ENCODE measurements at places on chromosomes 5 and 9.

- DNase-seq = no peak
These were observed 20.3 kb downstream of the PAIP2 start for GRCh38 chr5:139361835-139362429.

GRCh38 chr9:38414040-38414723 lies 10.1 kb downstream of the IGFBPL1 start:
- no peak for DNase-seq

- DNase-seq = no peak
These were observed 1020.2 kb downstream of the NR2F1-AS1 start for GRCh38 chr5:92560698-92561401.

DNA sequence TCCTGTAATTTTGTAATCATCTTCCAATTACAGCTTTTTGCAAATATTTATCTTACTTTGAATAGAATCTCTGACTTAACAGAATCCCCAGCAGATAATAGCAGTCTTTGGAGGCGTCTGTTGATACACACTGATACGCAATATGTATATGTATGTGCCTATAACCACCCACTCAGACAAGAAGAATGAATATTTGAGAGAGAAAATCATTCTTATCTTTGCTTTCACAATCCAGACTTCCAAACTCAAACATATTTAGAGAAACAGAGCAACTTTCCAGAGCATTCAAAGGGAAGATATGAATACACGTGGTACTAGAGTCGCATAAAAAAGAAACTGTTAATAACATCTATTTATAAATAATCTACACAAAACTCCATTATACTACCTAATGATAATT lies 6.1 kb downstream of the RORB start:
- DNase-seq = no peak

DNA sequence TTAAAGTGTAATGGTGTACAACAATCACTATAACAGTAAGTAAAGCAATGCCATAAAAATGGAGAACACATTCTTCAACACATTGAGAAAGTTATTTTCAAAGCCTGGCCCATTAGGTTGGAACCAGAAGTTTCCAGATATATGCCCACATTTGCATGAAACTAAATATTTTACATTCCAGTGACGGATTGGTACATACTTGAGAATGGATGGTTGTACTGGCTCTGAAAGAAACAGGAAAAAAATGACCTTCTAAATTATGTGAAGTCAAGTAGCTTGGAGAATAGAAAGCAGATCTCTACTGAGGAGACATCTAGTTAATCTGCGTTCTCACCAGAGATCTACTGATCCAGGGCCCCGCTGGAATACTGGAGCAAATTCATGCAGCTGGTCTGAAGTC lies 1037.0 kb downstream of the NR2F1-AS1 start:
- no peak for DNase-seq

DNA sequence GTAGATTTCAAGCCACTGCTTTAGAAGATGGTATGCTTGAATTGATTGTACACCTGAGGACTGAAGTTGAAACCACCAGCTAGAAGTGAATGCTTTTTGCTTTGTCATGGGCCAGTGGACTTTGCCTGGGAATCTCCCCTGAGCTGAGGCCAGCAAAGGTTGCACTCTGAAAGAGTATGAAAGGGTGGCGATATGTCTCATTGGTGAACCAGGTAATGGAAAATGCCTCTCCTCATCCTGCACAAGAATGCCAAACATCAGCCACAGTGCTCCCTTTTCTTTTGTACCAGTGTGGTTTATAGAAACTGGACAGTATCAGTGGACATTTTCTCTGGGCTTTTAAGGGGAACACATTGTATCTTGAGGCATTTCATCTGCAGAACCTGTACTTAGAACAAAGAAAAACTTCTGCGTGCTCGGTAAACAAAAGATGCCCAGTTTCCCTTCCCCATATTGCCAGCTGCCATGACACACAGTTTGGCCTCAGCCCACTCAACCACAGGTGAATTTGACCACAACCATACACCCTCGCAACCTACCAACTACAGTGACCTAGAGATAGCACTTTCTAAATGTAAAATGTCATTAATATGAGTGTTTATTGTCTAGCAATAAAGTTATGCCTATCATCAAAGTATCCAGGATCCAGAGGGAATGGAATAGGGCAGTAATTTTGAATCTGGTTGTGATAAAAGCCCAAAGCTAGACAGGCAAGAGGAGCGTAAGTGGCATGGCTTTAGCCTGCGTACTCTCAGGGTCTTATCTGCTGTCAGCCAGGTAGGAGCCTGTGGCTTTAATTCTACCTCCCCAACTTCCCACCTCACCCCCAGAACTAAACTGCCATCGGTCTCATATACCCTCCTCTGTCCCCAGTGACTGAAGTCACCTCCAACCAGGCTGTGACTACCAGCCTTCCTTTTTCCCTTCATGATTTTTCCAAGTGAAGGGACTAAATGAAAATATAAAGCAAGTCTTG lies 79.5 kb upstream of the LHFPL2 start:
- DNase-seq = no peak

- DNase-seq = no peak
These were observed 192.7 kb downstream of the VPS13A start for GRCh38 chr9:77370064-77370463.

DNA sequence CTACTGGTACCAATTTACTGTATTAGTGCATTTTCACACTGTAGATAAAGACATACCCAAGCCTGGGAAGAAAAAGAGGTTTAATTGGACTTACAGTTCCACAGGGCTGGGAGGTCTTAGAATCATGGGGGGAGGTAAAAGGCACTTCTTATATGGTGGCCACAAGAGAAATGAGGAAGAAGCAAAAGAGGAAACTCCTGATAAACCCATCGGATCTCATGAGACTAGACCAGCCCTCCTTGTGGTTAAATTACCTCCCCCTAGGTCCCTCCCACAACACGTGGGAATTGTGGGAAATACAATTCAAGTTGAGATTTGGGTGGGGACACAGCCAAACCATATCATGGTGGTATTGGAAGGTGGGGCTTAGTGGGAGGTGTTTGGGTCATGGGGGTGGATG lies 56.5 kb upstream of the SPDL1 start:
- peak; percentile 50 for DNase-seq

GRCh38 chr9:89933578-89933977 lies 328.8 kb downstream of the GADD45G start:
- DNase-seq = no peak

GRCh38 chr5:76942581-76942980 lies 10.3 kb upstream of the CRHBP start:
- DNase-seq = no peak

- DNase-seq = no peak
These were observed 239.4 kb downstream of the NSG2 start for GRCh38 chr5:174284873-174285272.

GRCh38 chr9:36748322-36748899 lies 175.7 kb downstream of the MELK start:
- DNase-seq = peak; percentile 52

- no peak for DNase-seq
These were observed 98.2 kb downstream of the NNT start for GRCh38 chr5:43701227-43701626.

DNA sequence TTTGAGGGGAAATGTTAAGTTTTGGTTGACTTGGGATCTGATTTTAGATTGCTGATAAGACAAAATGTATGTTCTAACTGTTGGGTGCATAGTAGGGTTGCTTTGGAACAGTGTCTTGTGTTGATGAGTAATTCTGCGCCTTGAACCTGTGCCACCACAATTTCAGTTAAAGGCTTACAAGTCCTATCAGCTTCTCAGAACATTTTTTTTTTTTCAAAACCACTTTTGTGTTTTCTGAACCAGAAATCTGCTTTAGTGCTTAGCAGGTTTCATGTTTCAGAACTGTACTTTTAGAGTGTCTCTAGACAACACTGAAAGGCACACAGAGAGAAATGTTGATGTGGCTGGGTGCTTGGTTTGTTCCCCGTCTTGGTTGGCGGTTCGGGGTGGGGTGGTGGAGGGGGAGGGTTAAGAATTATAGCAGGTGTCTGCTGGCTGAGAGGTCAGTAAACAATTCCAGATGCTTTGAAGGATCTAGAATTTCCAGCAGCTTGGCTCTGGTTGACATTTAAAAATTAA lies 84.6 kb downstream of the ANKRD55 start:
- no peak for DNase-seq

DNA sequence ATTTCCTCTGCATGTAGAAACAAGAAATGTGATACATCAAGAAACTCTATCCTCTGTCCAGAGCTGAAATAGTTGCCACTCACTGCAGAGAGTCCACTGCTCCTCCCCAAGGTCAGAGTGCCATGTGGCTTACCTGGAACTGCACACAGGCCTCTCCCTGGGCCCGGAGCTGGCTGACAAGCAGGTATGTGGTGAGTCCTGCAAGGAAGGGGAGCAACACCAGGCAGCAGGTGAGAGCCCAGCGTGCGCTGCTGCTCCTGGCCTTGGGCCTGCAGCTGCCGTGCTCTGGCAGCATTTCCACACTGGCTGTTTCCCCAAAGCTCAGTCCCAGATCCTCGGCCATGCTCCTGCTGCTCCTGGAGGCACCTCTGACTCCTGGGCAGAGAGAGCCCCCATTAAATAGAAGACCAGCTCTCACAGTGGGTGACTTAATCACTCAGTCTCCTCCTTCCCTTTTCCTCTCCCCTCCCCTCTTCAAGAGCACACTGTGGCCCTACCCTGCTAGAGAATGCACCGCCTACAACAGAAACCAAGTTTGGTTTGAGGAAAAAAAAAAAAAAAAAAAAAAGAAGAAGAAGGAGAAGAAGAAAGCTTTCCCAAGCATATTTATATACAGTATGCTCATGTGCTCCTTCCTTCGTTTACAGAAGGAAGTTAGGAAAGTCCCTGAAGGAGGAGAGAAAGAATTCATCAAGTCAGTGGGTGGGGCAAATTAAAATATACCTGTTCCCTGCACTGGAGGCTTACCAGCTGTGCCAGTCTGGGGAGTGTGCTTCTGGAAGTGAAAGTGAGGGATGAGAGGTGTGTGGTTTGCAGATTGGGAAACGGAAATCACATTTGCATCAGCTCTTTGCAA lies at the start of gene TNFSF15:
Gene TNFSF15 (minus strand): TSS at position 370 of the 856 bp plus-strand sequence. CDS start 27 bp downstream, at position 343.
- DNase-seq = peak; percentile 3

DNA sequence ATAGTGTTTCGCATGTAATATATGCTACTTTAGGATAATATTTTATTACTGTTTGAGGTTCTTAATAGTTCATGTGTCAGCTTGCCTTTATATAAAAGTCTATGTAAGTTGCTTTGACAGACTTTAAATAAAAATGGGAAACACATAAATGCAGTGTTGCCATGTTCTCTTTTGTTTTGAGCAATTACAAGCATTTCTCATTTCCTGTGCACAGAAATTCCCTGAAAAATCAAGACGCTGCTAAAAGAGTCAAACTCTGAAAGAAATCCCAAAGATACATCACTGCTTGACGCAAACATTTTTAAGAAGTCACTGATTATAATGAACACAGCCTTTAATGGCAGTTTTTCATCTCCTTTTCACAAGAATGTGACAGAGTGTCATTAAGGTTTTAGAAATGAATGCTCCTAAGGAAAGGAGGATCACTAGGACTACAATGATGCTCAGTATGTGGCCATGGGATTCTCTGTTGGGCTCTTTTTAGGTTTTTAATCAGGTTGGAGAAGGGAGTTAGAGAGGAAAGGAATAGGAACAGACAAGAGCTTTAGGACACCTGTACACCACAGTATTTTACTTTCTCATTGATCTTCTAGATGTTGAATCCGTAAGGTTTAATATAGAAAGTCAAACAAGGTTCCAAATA lies 29.4 kb downstream of the ZCCHC7 start:
- DNase-seq = no peak

GRCh38 chr5:172177176-172177575 lies 10.8 kb downstream of the STK10 start:
- DNase-seq = no peak

DNA sequence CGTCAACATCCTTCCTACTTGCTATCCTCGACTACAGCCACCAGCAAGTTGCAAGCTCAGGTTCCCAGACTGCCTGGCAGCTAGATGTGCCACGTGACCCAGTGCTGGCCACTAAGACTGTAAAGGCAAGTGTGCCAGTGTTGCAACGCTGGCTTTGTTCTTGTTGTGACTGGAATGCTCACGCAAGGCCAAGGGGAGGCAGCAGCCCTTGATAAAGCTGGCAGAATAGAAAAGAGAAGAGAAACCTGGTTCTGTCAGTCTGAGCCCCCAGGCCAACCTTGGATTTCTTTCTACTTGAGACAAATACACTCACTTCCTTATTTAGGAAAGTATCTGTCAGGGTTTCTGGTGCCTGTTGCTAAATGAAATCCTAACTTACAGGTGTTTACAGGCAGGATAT lies 113.0 kb downstream of the KLHL3 start:
- DNase-seq = peak; percentile 22

- DNase-seq = peak; percentile 46
These were observed 128.8 kb downstream of the NR2F1-AS1 start for GRCh38 chr5:93452255-93452654.

DNA sequence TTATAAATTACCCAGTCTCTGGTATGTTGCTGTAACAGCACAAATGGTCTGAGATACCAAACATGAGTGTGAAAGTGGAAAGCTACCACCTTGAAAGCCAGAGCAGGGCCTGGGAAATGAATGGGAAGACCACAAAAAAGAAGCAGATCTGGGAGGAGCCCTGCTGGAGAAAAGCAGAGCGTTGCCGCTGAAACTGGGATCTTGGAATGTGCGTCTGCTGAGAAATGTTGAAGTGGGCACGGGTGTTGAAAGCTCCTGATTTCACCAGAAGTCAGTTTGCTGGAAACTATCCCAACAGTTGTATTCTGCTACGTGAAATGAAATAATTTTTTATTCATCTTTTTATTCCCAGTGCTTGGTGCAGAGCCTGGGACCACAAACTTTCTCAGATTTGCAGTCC lies 40.0 kb downstream of the NUDT12 start:
- no peak for DNase-seq

DNA sequence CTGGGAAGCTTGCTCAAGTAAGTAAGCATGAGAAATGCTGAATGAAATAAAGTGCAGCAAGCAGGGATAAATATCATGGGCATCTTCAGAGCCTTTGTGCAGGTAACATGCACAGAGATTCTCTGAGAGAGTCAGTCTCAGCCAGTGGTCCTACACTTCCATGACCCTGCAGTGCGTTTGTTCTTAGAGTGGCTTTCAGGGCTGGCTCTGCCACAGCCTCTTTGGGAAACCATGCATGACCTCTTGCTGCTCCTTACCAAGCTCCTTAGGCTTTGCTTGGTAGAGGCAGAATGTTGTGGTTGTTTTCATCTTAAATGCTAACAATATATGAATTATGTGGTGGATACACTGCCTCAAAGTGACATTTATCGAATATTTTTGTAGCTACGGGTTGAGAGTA lies 5.4 kb downstream of the SYK start:
- no peak for DNase-seq

- no peak for DNase-seq
These were observed 1.9 kb upstream of the CEMIP2 start for GRCh38 chr9:71770170-71770569.
